ENCODE measurements at places on chromosomes 2 and 18.
A peak's percentile ranks its signal among the peaks of the same experiment; 100 is the strongest.

GRCh38 chr18:1436199-1436598, 531.5 kb downstream of the ADCYAP1 start:
- no peak for DNase-seq

DNA sequence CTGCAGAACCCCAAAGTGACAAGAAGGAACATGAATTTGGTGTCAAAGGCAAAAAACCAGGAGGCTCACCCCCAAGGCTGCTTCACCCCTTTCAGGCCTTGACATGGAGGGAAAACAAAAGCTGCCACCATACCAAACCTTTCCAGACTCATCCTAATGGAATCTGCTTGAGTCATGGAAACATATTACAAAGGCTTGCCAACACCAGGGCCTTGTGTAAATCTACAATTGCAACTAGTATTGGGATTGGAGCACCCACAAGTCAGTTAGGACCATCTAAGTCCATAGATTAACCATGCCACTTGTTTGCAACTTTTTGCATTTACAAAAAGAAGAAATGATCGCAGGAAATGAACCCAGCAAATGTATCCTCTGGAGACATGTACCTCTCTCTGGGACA, 297.6 kb downstream of the CDCA7 start:
- DNase-seq, result peak; percentile 94

DNA sequence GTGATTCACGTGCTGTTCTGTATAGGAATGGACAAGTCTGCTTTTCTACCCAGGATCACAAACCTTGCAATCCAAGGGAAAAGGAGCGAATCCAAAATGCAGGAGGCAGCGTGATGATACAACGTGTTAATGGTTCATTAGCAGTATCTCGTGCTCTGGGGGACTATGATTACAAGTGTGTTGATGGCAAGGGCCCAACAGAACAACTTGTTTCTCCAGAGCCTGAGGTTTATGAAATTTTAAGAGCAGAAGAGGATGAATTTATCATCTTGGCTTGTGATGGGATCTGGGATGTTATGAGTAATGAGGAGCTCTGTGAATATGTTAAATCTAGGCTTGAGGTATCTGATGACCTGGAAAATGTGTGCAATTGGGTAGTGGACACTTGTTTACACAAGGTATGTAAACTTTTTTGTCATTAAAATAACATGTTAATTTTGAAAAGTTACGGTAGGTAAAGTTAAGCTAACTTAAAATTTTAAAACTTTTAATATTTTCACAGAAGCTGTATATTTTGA, 33.0 kb downstream of the PPM1B start:
- DNase-seq, result no peak

GRCh38 chr2:36698993-36699392, 2.5 kb downstream of the VIT start:
- no peak for DNase-seq

GRCh38 chr2:30643674-30644073, 163.6 kb downstream of the CAPN13 start:
- no peak for DNase-seq

DNA sequence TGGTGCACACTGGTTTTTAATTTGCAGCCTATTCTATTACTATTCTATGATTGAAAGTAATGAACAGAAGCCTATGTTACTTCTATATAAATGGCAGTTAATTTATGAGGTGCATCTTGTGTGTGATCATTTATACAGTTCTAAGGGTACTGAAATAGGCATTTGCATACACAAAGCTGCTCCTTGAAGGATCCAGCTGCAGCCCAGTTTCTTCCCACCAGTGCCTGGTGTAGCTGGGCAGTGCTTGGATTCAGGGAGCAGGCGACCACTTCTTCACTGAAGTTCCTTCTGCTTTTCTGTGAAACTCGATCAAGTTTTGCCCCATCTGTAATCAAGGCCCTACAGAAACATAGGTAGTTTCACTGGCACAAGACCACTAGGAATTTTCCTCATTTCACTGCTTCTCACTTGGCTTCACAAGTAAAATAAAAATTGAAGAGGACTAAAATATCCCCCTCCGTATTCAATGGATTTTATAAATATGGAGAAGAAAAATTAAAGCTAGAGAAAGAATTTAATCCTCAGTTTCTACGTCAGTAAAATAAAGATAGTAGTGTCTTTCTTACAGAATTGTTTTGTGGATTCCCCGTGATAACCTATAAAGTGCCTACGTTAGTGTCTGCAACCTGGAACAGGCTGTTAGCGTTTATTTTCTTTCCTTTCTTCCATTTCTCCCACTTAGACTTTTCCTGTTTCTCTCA, 1.7 kb upstream of the LPIN2 start:
- DNase-seq, result no peak

DNA sequence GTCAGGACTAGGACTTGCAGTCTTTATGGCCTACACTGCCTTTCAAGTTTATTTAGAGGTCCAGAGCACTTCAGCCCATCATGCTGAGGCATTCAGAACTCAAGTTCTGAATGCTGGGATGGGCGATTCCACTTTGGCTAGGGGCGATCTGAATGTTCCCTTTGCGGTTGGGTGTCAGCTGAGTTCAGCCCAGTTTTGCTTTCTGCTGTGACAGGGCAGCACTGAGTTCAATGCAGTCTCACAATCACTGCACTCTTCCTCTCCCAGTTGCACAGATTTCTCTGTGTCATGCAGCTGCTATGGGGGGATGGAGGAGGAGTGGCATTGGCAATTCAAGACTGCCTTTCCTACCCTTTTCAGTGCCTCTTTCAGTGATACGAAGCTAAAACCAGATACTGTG, 1232.0 kb upstream of the FAM98A start:
- no peak for DNase-seq

GRCh38 chr2:173797586-173798263, 167.4 kb downstream of the SP3 start:
- no peak for DNase-seq

DNA sequence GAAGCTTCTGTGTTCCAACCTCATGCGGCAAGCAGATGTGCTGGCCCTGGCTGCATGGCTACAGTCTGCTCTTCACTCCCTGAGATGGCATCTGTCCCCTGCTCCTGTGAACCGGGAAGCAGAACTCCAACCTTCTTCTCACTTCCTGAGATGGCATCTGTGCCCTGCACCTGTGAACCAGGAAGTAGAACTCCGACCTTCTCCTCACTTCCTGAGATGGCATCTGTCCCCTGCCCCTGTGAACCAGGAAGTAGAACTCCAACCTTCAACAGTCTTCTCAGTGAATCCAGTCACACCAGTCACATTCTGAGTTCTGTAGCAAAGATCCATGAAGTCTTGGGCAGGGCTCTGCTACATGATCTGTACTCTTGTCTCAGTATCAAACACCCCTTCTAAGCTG, 887.2 kb upstream of the KLHL29 start:
- DNase-seq, result no peak

GRCh38 chr2:117557626-117558025, 256.9 kb upstream of the DDX18 start:
- no peak for DNase-seq

DNA sequence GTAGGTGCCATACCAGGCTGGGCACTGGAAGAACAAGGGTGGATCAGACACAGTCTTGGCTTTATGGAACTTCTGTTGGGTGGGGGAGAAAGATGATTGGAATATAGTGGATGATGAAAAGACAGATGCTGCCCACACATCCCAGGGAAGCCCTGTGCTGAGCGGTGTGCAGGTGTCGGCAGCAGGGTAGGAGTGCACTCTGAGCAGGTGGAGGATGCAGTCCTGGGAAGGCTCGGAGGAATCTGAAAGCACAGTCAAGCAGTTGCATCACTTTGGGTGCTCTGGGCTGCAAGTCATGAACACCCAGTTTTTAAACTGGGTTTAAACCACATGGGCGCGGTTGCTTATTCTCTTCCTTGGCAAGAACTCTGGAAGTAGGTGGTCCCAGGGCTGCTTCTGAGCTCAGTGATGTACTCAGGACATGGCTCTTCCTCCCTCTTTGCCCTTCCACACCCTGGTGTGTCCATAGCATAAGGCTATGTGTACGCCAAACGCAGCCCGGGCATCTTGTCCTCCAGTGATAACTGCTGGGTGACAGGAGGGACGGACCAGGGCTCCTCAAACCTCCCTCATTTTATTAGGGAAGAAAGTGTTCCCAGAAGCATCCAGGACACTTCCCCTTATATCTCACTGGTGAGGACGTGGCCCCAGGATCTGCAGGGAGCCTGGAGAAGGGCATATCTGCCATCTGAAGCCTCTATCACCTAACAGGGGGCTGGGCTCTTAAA, 84.0 kb downstream of the SH3RF3 start:
- DNase-seq, result no peak

- DNase-seq, result no peak
Observed at GRCh38 chr18:12234451-12235190, 19.5 kb upstream of the CIDEA start.

DNA sequence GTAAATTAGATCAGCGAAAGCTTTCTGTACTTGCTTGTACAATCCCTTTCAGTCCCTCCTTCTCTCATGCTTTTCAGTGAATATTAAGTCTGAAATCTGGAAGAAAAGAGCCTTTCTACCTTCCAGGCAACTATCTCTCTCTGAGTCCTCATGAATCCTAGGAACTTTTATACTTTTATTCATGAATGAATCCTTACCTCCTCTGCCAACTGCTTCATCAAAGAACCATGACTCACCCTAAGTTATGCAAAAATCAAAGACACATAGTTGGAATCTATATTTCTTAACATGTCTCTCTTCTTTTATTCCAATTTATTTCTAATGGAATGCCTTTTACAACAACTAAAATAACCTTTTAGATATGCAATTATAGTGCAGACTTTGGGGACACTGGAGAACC, 394.2 kb downstream of the CLIP4 start:
- peak; percentile 65 for DNase-seq

DNA sequence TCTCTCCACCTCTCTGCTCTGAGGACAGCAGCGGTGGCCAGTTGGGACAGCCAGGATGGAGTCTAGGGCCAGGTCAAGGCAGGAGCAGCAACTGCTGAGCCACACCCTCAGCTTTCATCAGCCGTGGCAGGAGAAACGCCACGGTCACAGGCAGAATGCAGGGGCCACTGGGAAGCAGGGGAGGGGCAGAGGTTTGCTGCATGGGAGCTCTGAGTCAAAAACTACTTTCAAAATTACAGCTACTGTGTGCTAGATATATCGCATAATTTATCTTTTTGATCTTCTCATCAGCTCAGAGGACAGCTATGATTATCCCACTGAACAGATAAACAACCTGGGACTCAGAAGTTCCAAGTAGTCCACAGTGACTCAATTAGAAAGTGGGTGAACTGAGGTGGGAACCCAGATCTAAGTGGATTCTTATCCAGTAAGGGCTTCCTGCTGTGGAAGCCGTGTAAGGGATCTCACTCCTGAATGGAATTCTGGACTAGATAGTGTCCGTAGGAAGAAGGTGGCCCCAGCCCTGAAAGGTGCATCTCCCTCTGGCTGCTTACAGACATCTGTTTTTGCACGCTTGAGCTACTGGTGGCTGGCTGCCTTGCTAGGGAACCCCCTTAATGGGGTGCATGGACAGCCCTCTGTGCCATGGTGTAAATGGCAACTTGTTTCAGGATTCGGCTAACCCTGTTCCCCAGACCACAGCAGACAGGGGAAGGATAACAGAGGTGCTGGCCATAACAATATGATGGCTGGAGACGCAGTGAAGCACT, 194.6 kb upstream of the SMAD2 start:
- no peak for DNase-seq

GRCh38 chr2:19358242-19359020, at the start of gene OSR1:
Gene OSR1, minus strand, starts transcription at chr2:19358623. Its CDS starts 4,818 bp downstream, at chr2:19353805.
- peak; percentile 69 for DNase-seq

DNA sequence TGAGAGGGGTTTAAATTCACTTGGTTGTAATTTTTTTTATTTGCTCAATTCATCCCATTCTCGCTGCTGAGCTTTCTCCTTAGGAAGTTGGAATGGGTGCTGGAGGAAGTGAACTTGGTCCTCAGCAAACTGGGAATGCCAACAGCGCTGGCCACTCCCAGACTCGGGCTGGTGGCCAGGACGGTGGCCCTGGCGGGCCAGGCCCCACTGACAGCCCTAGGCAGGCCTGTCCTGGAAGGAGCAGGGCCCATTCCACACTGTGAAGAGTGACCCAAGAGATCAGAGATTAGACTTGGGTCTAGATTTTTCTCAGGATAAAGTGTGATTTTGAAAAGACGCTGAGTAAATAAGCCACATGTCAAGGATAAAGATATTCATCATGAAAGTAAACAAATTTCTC, 132.7 kb downstream of the HDAC4 start:
- no peak for DNase-seq

- no peak for DNase-seq
Observed at GRCh38 chr2:201790989-201791388, 10.3 kb upstream of the ALS2 start.

- no peak for DNase-seq
Observed at GRCh38 chr2:235554936-235555335, 61.1 kb downstream of the AGAP1 start.

GRCh38 chr18:74457043-74457724, at the start of gene DIPK1C:
Gene DIPK1C, minus strand, starts transcription at chr18:74457308. Its CDS starts 49 bp downstream, at chr18:74457259.
- no peak for DNase-seq

GRCh38 chr2:68287580-68288441, 31.9 kb downstream of the CNRIP1 start:
- DNase-seq, result peak; percentile 58

- DNase-seq, result no peak
Observed at GRCh38 chr2:233831011-233831721, 23.2 kb downstream of the HJURP start.

DNA sequence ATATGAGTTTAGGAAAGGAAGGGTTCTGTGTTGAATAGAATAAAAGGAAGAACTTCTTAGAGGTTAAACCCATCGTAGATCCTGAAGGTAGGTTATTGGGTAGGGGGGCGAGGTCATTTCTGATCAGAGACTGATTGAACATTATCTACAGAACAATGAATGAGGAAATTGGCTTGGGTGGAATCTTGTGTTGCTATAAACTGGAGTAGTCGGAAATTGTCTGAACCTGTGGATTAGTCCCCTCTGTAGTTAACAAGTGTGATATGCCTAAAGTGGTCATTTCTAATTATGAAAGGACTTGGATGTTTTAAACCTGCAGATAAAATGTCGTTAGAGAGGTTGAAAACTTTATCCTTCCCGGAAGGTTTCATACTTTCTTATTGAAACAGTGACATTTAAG, 42.1 kb downstream of the EML4 start:
- DNase-seq, result no peak

- peak; percentile 84 for DNase-seq
Observed at GRCh38 chr2:237296756-237297155, 117.2 kb downstream of the COL6A3 start.

- no peak for DNase-seq
Observed at GRCh38 chr2:234818937-234819336, 132.9 kb upstream of the SH3BP4 start.

GRCh38 chr2:159713631-159714246, 1.4 kb downstream of the MARCHF7 start:
- DNase-seq, result peak; percentile 42

- DNase-seq, result no peak
Observed at GRCh38 chr2:146540271-146540932, 1304.4 kb upstream of the ACVR2A start.

- DNase-seq, result no peak
Observed at GRCh38 chr2:147884830-147885229, 40.0 kb downstream of the ACVR2A start.
